ENCODE measurements at places on chromosomes 4 and X.

DNA sequence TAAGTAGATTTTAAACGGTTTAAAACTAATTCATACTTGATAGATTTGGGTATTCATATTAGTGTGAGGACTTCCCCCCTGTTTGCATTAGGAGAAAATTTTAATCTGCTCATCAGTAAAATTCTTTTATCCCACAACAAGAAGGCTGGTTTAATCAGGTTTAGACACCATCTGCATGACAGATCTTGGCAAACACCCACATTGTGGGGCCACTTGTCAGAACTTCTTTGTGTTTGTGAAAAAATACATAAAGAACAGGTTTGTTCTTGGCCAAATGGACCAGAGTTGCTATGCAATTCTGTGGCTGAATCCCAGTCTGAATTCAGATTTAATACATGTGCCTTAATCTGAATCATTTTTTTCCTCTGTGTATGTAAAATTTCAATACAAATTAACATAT is 121.1 kb downstream of the REPS2 start:
- DNase-seq, result no peak

DNA sequence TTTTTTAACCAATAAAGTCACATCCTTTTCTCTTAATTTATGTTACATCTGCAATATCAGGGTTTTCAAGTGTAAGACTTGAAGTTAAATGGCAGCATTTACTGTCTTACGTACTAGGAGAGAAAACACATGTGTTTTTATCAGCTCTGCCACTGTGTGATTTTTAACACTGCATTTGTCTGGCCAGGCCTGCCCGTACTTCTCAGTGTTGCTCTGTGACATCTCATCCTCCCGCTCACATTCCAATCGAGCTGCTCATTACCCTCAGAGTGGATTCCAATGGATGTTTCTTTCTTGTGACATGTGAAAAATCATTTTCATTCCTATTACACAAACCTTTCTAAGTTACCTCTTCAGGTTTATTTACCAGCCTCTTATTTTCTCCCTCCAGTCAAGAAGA is 420.3 kb downstream of the FAT4 start:
- no peak for DNase-seq

DNA sequence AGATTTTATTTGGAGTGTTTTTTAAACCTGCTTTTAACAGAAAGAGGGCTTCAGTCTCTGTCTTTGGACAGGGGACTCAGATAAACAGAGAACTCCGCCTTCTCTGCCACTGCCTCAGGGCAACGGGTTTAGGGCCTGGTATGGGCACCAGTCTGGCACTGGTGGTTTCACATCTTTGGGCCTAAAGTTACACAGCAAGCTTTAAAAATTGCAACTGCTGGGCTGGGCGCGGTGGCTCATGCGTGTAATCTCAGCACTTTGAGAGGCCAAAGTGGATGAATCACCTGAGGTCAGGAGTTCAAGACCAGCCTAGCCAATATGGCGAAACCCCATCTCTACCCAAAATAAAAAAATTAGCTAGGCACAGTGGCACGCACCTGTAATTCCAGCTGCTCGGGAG is 10.3 kb upstream of the NAT8L start:
- DNase-seq, result no peak

GRCh38 chr4:76339364-76339763 is 32.8 kb downstream of the STBD1 start:
- no peak for DNase-seq

GRCh38 chr4:140046543-140046942 is 107.4 kb downstream of the MAML3 start:
- no peak for DNase-seq

DNA sequence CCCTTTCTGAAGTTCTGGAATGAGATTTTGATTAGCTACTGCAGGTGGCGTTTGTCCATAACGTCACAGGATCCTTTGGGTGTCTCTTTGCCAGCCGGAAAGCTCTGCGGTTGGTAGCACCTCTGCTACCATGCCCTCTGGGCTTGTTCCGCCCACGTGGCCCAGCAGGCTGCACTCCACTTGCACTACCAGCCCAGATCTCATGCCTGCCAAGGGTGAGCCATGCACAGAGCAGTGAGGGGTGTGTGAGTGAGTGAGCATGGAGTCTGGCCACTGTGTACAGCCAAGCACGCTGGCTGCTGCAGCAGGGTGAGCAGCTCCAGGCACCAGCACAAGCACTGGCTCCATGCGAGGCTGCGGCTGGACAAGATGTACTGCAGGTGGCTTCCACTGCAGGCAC is 6.6 kb upstream of the HNRNPD start:
- no peak for DNase-seq

GRCh38 chr4:10917566-10917965 is 233.0 kb upstream of the CLNK start:
- DNase-seq, result no peak

DNA sequence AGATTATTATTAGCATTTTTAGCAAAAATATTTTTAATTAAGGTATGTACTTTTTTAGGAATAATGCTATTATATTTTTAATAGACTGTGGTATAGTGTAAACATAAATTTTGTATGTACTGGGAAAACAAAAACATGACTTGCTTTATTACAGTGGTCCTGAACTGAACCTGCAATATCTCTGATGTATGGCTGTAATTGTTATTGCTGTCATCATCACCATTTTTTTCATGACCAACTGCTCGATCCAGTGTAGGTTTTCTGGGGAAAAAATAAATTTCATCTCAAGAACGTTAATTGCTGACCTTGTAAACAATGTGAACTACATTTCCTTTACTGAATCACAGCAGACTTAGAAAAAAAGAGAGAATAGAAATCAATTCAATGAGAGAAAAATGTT is 83.6 kb upstream of the ATOH1 start:
- no peak for DNase-seq

- DNase-seq, result no peak
Measured at GRCh38 chrX:4588466-4588865, 875.0 kb upstream of the PRKX start.

GRCh38 chr4:55673424-55673823 is 37.3 kb upstream of the NMU start:
- DNase-seq, result no peak

DNA sequence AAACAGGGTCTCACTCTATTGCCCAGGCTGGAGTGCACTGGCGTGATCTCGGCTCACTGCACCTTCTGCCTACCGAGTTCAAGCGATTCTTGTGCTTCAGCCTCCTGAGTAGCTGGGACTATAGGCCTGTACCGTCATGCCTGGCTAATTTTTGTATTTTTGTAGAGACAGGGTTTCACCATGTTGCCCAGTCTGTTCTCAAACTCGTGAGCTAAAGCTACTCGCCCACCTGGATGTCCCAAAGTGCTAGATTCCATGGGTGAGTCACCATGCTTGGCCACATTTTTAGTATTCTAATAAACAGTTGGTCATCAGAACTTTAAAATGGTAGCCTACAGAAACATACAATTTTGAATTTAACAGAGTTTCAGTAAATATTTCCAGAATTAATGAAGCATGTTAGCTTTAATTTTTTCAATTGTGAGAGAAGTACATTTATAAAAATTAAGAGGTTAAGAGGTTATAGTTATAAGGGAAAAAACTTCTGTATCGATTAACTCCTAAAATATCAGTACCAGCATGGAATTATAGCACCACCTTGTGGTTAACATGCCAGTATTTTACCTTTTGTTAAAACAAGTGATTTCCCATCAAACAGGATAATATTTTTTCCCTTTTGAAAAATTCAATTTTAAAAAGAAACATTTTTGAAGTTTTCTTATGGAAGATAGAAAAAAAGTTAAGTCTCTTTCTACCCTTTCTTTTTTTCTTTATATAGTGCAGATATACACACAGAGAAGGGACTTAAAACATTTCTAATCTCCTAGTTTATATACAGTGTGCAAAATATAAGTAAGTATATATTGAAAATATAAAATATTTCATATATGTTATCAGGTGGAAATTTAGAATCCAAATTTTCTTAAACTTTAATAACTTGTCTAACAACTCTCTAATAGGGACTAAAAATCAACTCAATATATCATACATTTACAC is 35.4 kb downstream of the CEP44 start:
- no peak for DNase-seq

DNA sequence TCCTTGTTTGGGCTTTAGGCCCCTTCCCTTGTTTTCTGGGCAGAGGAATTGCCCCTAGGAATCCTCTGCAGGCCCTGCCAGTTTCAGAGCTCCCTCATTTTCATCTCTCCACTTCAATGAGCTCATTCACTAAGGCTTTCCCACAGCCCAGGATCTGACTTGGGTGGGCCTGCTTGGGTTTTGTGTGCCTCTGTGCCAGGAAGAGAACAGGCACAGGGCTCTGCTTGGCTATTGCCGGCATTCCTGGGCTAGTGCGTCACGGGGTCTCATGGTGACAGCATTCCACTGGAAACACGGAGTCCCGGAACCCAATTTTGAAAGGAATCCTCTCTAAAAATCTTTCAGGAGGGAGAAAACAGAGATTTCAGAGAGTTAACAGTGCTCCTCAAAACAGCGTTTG is 150.5 kb downstream of the VCX3A start:
- DNase-seq, result no peak

- DNase-seq, result no peak
Measured at GRCh38 chr4:73894001-73894400, 24.8 kb downstream of the CXCL1 start.

GRCh38 chr4:123167931-123168330 is 228.7 kb upstream of the SPRY1 start:
- DNase-seq, result no peak

Measured in activated T-cell treated with anti-CD3 and anti-CD28 coated beads for 1 hour (primary cell).